ENCODE measurements at places on chromosomes 2 and 18. TPM values are rescaled to one million over a fixed set of nuclear protein-coding genes. Genes with fewer than 3 reads are reported as not detected.

- DNase-seq = no peak
- H3K4me3 ChIP-seq = no peak overlapping the region
- no peaks in the 10 kb centered on the region for H3K36me3 ChIP-seq
- no peaks in the 10 kb centered on the region for H3K4me1 ChIP-seq
Observed at GRCh38 chr18:58337686-58338085, 291.2 kb downstream of the ALPK2 start.

Gene ASB18
- not detected for polyA plus RNA-seq

Gene LYPD1
- polyA plus RNA-seq = 4.3 TPM

DNA sequence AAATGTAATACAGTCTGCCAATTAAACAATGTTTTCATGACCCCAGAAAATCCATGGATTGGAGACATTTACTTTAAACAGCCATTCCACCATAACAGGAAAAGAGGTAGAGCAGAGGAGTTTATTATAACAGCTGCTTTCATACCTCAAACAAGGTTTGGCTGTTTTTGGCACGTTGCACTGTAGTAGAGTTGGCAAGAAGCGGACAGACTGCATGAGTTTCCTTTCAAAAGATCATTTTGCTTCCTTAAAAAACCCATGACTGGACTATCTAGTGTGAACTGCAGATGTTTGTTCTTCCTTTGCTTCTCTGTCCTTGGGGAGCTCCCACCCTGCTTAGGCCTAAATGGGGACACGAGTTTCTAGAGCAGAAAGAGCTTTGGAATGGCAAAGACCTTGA, 108.5 kb upstream of the THOC1 start:
- peaks cover 20% of the 10 kb centered on the region for H3K4me1 ChIP-seq
- no peak overlapping the region for H3K27ac ChIP-seq
- no peak for DNase-seq
- H3K27me3 ChIP-seq = no peaks in the 10 kb centered on the region

DNA sequence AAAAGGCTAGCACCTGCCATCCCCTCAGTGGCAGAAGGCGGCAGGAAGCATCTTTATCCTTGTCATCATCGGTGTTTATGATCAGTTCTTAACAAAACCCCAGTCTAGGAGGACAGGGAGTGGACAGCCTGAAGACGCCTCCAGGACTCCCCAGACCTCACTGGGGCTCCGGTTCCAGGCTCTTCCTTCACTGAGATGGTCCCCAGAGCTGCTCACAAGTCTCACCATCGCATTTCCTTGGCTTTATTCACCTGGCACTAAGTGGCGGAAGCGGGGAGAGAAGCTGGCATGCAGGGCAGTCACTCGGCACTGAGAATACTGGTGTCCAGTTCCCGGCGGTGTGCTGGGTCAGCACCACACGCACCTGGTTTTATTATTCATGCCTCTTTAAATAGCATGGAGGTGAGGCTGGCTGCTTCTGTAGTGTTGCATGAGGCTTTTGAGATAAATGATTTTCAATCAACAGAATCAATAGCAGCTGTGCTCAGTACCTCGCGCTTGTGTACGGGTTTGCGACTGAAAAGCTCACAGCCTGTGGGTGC, 68.7 kb downstream of the CABLES1 start:
- DNase-seq = no peak
- no peak overlapping the region for H3K27ac ChIP-seq
- peaks cover 19% of the 10 kb centered on the region for H3K4me1 ChIP-seq
- H3K36me3 ChIP-seq = no peaks in the 10 kb centered on the region

DNA sequence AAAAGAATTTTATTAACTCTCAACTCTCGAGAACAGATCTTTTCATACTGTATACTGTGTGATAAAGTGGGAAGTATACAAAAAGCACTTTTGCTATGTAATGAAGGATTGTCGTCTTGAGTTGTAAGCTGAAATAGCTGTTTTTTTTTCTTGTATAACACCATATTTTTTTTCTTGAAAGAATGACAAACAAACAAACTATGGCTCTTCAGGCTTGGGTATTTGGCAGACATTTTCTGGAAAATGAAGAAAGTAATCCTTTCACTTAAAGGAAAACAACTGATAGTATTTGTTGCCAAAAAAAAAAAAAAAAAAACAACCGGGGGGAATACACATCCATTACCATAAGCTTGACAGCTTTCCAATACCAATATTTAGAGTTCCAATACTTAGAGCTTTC, 230.4 kb downstream of the ICOS start:
- DNase-seq = no peak
- H3K4me3 ChIP-seq = no peak overlapping the region
- H3K36me3 ChIP-seq = no peaks in the 10 kb centered on the region
- H3K27me3 ChIP-seq = no peaks in the 10 kb centered on the region
- H3K27ac ChIP-seq = no peak overlapping the region

DNA sequence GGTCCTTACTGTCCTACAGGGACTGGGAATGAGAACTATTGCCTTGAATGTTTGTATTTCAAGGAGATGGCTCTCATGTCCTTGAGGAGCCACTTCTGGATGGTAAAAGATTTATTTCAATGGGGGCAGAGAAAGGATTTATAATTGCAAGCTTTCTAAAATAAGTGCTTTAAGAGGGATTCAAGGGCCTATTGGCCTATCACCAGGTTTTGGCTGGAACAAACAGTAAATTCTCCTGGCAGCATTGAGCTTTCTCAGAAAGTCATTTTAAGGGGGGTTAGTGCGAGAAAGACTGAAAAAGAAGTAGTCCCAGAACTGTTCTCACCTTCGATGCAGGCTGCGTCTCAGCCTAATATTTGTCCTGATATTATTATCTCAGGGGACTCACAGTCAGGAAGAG, 29.8 kb downstream of the DPP10 start:
- no peak overlapping the region for H3K27ac ChIP-seq
- no peak for DNase-seq
- H3K36me3 ChIP-seq = no peaks in the 10 kb centered on the region
- H3K4me1 ChIP-seq = no peaks in the 10 kb centered on the region
- no peaks in the 10 kb centered on the region for H3K27me3 ChIP-seq
- H3K4me3 ChIP-seq = no peak overlapping the region

Gene SIGLEC15
- polyA plus RNA-seq = 0.10 TPM

GRCh38 chr2:159875083-159875482, 77.1 kb upstream of the CD302 start:
- no peaks in the 10 kb centered on the region for H3K36me3 ChIP-seq
- H3K4me3 ChIP-seq = no peak overlapping the region
- H3K27ac ChIP-seq = no peak overlapping the region
- no peak for DNase-seq

DNA sequence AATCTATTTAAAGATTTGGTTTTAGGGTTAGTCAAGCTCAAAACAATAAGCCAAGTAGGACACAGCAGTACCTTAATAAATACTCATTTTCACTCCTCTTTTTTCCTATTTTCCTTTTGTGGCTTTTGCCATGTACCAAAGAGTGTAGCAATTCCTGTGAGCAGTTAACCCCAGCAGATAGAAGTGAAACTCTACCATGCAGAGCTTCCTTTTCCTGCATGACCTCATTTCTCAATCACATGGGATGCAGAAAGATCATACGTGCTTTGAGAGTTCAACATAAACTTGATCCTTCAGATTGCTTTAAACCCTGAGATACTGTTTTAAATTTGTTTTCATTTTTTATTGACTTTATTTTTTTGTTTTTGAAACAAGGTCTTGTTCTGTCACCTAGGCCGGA, 99.1 kb upstream of the ARHGAP15 start:
- no peak overlapping the region for H3K27ac ChIP-seq
- no peak for DNase-seq
- no peaks in the 10 kb centered on the region for H3K4me1 ChIP-seq
- no peaks in the 10 kb centered on the region for H3K36me3 ChIP-seq
- no peaks in the 10 kb centered on the region for H3K27me3 ChIP-seq

Gene LIMS4
- 10.7 TPM for polyA plus RNA-seq

GRCh38 chr2:217593732-217594131, 409.1 kb downstream of the TNS1 start:
- no peaks in the 10 kb centered on the region for H3K36me3 ChIP-seq
- H3K4me1 ChIP-seq = no peaks in the 10 kb centered on the region
- no peak overlapping the region for H3K4me3 ChIP-seq
- no peaks in the 10 kb centered on the region for H3K27me3 ChIP-seq

DNA sequence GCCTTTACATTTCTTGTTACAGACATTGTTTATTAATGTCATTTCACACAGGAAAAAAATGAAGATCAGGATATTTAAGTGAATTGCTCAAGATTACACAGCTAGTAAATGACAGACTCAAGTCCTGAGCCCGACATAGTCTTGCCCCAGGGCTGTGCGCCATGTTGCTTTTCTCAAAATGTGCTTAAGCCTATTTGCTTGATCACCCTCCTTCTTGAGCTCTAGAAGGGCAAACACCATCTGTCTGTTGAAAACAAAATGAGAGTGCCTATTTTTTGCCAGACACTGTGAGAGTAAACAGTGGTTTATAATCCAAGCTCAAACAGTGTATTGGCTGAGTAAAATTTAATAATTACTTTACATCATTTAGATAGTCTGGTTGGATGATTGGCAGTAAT, 34.8 kb upstream of the HNMT start:
- no peaks in the 10 kb centered on the region for H3K36me3 ChIP-seq
- H3K27me3 ChIP-seq = no peaks in the 10 kb centered on the region
- DNase-seq = peak; percentile 0
- peaks cover 2% of the 10 kb centered on the region for H3K4me1 ChIP-seq
- peak overlapping the region; percentile 49 for H3K27ac ChIP-seq

Gene COLEC12
- 28.1 TPM for polyA plus RNA-seq

Gene ACVR2A
- polyA plus RNA-seq = 2.6 TPM

Gene NEUROD1
- 0.03 TPM for polyA plus RNA-seq

GRCh38 chr18:21454725-21455124, 145.8 kb downstream of the ESCO1 start:
- no peaks in the 10 kb centered on the region for H3K4me1 ChIP-seq
- H3K36me3 ChIP-seq = no peaks in the 10 kb centered on the region
- H3K27me3 ChIP-seq = peaks cover 8% of the 10 kb centered on the region
- H3K27ac ChIP-seq = no peak overlapping the region

DNA sequence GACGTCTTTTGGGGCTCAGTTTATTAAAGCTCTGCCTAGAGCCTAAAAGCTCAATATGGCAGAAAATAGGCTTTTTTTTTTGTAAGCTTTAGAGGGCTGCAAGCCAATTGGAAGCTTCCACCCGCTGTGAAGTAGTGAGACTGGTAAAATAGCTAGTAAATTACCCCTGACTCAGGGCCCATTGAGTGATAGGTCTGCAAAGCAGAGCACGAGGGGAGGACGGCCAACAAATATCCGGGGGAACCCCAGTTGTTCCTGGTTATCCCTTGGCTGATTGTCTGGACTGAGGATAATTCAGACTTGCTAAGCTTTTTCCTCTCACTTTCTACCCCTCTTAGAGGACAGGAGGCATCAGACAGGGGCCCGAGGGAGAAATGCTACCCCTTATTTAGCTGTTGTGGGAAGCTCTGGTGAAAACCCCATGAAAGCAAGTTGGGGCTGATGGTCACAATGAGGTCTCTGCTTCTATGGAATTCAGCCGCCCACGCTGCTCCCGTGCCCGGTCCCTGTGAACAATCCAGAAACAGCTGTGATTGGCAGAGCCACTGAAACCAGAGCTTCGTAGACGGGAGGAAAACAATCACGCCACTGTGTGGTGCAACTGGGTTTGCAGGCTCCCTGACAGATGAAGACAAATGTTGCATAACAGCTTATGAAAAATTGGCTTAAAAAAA, 141.9 kb upstream of the LGALSL start:
- peaks cover 3% of the 10 kb centered on the region for H3K4me1 ChIP-seq
- no peak overlapping the region for H3K27ac ChIP-seq
- H3K36me3 ChIP-seq = no peaks in the 10 kb centered on the region
